ENCODE measurements at places on chromosomes 5 and 9.

DNA sequence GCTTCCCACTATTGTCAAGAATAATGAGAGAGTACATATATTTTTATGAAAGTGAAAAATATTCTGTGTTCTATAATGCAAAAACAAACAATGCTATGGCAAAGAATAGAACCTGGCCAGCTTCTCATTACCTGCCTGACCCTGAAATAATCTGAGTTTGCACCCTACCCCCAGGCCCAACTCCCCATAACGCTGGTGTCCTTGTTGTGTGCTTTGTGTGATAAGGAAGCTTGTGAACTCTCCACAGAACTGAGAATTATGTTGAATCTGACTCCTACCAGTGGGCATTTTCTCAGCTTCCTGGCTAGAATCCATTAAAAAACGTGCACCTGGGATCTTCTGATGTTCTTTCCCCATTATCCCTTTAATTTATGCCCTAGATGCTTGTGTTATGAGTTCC is 178.0 kb upstream of the GNA14 start:
- no peak for DNase-seq

DNA sequence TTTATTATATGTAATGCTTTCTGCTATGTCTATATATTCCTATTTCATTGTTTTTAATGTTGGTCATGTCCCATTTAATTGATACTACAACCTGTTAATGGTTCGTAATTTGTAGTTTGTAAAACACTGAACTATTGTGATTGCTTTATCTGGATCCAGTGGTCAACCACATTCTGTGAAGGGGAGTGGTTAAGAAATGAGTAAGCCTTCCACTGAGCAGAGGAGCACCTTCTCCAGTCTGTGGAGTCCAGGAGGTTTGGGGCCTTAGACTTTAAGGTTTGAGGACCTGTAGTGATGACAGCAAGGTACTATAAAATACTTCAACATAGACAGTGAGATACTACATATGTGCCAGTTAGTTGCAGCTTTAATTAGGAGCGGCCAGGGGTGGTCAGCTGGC is 67.7 kb upstream of the RAD23B start:
- no peak for DNase-seq

- no peak for DNase-seq
Observed at GRCh38 chr5:172715421-172715780, 55.6 kb downstream of the DUSP1 start.

GRCh38 chr9:98567540-98568233 is 141.0 kb downstream of the GABBR2 start:
- no peak for DNase-seq

GRCh38 chr5:151733358-151734063 is 24.9 kb downstream of the ATOX1 start:
- no peak for DNase-seq

DNA sequence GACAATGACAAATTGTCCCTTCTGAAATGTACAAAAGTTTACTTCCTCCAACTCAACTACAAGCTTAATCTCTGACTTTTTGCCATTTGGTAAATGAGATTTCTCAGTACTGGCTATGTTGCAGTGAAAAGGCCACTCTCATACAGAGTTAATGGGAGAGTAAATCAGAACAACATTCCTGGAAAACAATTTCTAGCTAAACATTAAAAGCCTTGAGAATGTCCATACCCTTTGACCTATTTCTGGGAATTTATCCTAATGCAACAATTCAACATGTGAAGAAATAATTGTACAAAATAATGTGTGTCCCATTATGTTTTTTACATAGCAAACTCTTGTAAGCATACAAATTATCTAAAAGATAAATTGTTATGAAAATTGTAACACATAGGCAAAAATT is 56.3 kb upstream of the SPEF2 start:
- no peak for DNase-seq

GRCh38 chr5:124906339-124907097 is 160.1 kb upstream of the ZNF608 start:
- peak; percentile 89 for DNase-seq

DNA sequence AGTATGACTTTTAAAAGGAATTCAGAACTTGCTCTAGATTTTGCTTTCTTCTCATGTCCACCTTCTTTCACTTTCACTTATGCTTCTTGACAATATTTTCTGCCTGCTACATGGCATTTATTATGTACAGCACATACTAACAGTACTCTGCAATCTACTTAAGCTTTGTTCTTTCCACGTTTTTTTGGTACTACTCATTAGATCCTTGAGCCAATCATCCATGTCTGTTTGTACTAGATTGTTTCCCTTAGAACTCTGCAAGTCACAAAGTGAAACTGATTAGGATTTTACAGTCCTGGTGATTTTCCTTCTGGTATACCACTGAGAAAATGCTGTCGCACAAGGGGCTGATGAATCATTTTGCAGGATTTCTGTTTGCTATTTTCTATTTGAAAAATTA is 78.3 kb downstream of the PARP8 start:
- DNase-seq = peak; percentile 32

GRCh38 chr5:97666783-97667182 is 483.7 kb upstream of the RIOK2 start:
- no peak for DNase-seq

DNA sequence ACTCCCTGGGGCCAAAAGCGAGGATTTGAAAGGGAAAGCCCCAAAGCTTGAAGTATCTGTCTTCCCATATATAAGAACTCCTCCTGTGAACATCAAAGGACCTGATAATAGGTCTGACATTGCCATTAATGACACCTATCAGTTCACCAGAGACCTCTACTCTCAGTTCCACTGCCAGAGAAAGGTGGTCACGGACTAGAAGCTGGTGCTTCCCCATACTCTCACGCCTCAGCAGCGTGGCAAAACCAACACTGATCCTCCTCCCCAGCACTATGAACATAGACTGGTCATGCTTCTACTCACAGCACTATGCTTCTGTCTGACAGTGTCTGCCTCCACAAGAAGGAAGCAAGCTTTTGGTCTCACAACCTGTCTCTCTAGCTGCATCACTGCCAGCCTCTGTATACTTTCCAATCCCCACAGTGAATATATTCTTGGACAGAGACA is 37.9 kb downstream of the NRG2 start:
- no peak for DNase-seq

DNA sequence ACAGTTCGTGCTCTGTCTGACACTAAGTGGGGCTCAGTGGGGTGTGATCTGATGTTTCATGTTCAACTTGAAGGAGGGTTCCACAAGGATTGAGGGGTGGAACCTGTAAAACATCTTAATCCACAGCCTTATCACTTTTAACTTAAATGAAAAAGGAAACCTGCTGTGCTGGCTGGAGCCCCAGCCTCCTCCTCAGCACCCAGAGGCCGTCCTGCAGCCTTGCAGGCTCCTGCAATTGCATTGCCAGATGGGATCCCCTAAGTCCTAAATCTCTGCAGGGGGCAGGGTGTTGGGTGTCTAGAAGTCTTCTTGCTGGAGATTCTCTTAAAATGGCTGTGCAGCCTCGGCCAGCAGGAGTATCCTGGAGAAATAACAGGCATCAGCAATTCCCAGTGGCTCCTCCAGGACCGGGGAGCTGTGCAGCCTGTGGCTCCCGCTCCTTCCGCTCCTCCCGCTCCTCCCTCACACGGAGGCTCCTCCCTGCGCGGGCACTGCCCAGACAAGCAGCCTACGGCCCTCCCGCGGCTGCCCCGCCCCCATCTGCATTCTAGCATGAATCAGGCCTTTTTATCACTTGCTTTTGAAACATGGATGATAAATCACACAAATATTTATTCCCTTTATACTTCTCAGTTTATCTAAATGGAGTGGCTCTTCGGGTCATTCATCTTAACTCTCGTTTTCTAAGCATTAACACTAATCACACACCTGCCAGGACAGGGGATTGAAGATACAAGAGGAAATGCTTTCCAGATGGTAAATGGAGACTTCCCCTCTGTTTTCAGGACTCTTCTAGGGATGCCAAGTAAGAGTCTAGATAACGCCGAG is 131.0 kb downstream of the ADAMTS16 start:
- peak; percentile 30 for DNase-seq

GRCh38 chr5:150621301-150621700 is 19.2 kb upstream of the SYNPO start:
- no peak for DNase-seq

DNA sequence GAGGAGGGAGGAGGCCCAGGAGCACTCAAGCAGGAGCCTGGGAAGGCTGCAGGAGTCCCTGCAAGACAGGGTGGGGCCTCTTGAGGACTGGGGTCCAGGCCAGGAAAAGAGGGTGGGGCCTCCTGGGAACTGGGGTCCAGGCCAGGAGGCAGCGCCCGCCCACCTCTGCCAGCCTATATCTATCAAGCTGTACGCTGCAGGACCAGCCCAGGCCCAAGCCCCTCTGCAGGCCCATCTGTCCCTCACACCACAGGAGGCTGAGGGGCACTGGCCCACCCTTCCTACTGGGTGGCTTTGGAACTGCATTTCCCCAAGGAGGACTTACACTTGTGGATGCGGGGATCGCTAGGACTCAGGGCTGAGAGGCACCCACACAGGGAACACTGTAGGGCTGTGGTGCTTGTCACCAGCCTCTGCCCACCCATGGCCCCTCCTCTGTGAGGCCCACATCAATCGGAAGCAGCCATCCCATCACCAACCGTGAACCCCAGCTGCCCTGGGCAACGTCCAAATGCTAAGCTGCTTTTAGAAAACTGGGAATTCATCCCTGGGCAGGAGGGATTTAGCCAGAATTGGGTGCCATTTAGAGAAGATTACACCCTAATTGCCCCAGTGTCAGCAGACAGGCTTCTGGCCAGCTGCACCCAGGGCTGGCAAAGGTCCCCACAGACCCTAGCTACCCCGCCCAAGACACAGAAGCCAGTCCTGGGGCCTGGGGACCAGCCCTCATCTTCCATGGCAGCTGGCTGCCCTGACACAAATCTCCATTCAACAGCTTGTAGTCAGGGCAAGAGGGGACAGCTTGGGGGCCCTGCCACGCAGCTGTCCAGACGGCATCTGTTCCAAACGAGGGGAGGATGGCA is 15.3 kb downstream of the BICD2 start:
- DNase-seq = no peak

DNA sequence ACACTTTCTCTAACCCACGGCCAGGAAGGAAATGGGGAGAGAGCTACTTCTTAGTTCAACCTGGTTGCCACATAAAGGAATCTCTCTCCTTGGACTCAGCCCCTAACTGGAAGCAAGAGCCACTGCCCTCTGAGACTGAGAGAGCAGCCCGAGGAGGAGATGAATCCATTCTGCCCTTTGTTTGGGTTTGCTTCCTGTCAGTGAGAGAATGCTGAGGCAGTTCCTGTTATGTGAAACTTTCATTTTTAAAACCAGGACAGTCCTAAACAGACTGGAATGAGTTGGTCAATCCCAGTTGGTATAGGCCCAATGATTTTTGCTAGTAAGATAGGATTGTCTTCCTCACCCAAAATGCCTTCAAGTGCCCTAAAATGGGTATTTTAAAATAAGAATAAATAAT is 205.1 kb downstream of the NTRK2 start:
- DNase-seq = peak; percentile 5

GRCh38 chr5:180367991-180368390 is 14.9 kb upstream of the GFPT2 start:
- no peak for DNase-seq

- no peak for DNase-seq
Observed at GRCh38 chr5:79691007-79691406, 1.4 kb downstream of the CMYA5 start.

DNA sequence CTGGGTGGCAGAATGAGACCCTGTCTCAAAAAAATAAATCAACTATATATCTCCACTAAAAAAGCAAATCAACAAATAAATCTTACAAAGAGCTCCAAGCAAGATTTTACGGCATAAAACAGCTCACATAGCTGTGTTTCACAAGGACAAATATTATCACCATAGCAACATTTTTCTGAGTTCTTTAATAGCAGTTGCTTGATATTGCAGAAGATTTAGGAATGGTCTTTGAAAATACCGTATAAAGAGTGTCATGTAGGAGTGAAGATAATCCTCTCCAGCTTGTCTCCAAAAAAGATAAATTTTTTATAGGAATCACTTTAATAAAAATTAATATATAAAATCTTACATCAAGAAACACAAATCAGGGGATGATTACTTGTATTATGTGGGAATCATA is 36.6 kb upstream of the MYOT start:
- no peak for DNase-seq

All from RPMI8226 (cell line).